ENCODE measurements at places on chromosomes 1 and 21. TPM values are rescaled to one million over a fixed set of nuclear protein-coding genes. Genes with fewer than 3 reads are reported as not detected.
A peak's percentile ranks its signal among the peaks of the same experiment; 100 is the strongest.

FMO4 gene
- total RNA-seq: 0.61 TPM

DNA sequence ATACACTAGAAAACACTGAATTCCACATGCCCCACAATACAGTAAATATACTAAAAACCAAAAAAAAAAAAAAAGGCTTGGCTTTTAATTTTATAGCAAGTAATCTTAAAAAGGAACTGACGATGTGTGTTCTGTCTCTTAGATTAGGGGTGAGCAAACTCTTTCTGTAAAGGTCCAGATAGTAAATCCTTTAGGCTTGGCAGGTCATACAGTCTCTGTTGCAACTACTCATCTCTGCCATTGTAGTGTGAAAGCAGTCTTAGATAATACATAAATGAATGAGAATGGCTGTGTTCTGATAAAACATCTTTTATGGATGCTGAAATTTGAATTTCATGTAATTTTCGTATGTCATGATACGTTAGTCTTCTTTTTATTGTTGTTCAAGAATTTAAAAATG, 150.2 kb downstream of the SLC30A10 start:
- H3K27me3 ChIP-seq: no peaks in the 10 kb centered on the region
- H3K27ac ChIP-seq: no peak overlapping the region
- H3K4me3 ChIP-seq: no peak overlapping the region
- no peaks in the 10 kb centered on the region for H3K36me3 ChIP-seq
- no peak for DNase-seq

GRCh38 chr21:29264721-29265120, 34.0 kb upstream of the BACH1 start:
- H3K27me3 ChIP-seq: no peaks in the 10 kb centered on the region
- no peaks in the 10 kb centered on the region for H3K36me3 ChIP-seq
- DNase-seq: no peak
- no peaks in the 10 kb centered on the region for H3K4me1 ChIP-seq
- no peak overlapping the region for H3K4me3 ChIP-seq
- H3K27ac ChIP-seq: no peak overlapping the region

- DNase-seq: no peak
- H3K27me3 ChIP-seq: no peaks in the 10 kb centered on the region
- H3K4me1 ChIP-seq: peaks cover 14% of the 10 kb centered on the region
These were observed 31.0 kb downstream of the IL12RB2 start for GRCh38 chr1:67338642-67339041.

- H3K4me3 ChIP-seq: no peak overlapping the region
- DNase-seq: no peak
- no peaks in the 10 kb centered on the region for H3K27me3 ChIP-seq
- no peaks in the 10 kb centered on the region for H3K4me1 ChIP-seq
- H3K27ac ChIP-seq: no peak overlapping the region
These were observed 332.6 kb downstream of the PBX1 start for GRCh38 chr1:164891615-164892014.

DNA sequence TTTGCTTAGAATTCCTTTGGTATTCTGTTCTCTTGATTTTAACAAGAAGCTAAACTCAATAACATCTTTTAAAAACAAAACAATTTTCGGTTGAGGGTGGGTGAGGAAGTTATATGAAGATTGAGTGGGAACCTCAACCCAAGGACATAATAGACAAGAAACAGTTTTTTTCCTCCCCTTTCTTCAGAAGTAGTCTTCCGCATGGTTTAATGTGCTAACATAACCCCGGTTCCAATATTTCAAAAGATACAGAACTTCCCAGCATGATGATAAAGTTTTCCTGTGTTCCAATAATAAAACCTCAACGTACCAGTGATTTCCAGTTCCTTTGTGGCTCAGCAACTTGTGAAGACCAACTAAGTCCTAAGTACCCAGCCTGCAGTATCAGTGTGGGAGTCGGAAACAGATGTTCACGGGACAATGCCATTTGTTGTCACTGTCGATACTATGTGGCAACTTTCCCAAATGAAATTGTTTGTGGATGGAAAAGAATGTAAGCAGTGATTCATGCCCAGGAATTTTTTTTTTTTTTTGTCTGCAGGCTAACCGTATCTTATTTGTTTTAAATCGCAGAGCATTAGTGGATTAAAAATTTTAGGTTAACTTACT, 48.5 kb downstream of the NR5A2 start:
- no peak overlapping the region for H3K4me3 ChIP-seq
- no peaks in the 10 kb centered on the region for H3K36me3 ChIP-seq
- peak overlapping the region; percentile 41 for H3K27ac ChIP-seq
- no peak for DNase-seq

DNA sequence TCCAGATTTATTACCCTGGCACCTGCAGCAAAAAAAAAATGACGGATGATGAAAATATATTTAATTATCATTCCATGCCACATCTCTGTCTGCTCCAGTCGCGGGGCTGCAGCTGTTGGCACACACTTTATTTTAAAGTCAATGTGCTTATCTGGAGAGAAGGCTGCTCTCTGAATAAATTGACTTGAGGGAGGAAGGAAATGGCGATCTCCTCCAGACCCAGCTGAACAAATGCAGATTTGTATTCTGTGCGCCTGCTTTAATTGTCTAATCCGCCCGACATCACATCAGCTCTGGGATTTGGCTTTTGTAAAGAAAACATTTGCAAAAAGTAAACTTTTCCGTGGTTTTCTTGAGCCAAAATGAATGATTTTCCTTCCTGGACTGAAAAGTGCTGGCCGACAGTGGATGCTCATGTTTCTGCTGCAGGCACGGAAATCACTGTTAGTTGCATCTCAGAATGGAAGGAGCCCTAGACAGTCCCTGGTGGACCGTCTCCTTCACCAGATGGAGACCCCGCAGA, 150.2 kb downstream of the CAMTA1 start:
- no peak overlapping the region for H3K27ac ChIP-seq
- H3K36me3 ChIP-seq: no peaks in the 10 kb centered on the region
- no peaks in the 10 kb centered on the region for H3K4me1 ChIP-seq
